Prostate gland (tissue), 2 donors: ENCODE measurements at places on chromosomes 7 and 10. TPM values are rescaled to one million over a fixed set of nuclear protein-coding genes. Genes with fewer than 3 reads are reported as not detected.

- DNase-seq, result no peak
Measured at GRCh38 chr10:31896968-31897384, 31.7 kb downstream of the ARHGAP12 start.

DNA sequence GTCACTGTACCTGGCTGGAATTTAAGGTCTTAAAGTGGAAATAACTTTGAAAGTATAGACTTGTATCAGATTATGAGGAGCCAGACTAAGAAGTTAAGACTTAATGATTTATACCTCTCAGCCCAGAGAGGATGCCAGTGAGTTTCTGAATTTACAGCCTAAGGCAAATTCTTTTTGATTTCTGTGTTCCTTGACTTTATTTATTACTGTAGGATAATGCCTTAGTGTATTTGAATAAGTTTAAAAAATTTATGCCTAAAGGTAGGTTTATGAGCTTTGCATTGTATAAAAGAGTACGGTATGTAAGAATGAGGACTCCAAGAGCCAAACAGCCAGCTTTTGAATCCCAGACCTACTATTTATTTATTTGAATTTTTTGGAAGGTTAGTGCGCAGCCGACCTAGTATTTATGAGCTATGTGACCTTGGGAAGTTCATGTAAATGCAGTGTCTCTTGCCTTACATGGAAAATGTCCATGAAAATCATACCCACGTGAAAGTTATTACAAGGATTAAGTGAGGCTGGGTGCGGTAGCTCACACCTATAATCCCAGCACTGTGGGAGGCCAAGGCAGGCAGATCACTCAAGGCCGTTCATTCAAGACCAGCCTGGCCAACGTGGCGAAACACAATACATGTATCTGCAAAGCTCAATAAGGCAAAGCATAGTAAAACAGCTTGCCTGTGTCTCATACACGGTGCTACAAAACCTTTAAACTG, 174.6 kb downstream of the AUTS2 start:
- peak; percentile 29 for DNase-seq

GRCh38 chr10:78248651-78249464, 215.2 kb downstream of the RPS24 start:
- no peak for DNase-seq

DNA sequence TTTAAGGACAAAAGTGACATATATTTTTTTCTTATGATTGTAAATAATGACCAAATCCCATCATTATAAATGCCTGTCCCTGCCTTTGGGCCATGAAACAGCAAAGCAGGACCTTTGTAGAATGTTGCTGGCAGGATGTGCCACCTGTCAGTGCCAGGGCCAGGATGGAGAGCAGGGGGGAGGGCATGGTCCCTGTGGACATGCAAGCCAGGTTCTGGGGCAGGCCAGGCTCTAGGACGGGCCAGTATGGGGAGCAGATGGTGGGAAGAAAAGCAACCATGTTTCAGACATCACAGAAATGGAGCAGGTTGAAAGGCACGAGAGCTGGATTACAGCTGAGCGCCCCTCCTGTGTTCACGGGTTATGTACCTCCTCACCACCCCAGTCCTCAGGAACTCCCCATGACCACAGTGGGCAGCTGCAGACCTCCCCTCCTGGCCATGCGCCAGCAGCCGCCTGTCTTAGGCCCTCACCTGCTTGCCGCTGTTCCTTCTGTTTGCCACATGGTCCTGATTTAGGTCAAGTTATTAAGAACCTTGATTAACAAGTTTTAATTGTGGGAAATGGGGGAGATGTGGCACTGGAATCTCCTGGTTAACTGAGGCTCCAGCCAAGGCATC, 210.4 kb downstream of the PAXIP1 start:
- no peak for DNase-seq

DNA sequence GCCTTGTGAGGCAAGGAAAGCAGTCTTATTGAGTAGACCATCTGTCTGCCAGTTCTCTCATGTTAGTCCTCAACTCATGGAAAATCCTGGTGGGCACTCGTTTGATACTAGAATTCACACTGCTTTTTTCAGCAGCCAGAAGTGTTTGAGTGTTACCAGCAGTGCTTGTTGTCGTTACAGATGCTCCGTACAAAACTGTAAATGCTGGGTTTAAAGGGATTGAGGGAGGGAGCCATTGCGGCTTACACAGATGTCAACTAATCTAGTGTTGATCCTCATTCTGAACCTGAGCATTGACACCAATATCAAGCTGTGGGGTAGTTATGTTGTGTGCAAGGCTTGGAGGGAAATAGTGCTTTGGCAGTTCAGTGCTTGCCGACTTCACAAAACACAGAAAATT, 348.6 kb downstream of the AUTS2 start:
- DNase-seq, result no peak

DNA sequence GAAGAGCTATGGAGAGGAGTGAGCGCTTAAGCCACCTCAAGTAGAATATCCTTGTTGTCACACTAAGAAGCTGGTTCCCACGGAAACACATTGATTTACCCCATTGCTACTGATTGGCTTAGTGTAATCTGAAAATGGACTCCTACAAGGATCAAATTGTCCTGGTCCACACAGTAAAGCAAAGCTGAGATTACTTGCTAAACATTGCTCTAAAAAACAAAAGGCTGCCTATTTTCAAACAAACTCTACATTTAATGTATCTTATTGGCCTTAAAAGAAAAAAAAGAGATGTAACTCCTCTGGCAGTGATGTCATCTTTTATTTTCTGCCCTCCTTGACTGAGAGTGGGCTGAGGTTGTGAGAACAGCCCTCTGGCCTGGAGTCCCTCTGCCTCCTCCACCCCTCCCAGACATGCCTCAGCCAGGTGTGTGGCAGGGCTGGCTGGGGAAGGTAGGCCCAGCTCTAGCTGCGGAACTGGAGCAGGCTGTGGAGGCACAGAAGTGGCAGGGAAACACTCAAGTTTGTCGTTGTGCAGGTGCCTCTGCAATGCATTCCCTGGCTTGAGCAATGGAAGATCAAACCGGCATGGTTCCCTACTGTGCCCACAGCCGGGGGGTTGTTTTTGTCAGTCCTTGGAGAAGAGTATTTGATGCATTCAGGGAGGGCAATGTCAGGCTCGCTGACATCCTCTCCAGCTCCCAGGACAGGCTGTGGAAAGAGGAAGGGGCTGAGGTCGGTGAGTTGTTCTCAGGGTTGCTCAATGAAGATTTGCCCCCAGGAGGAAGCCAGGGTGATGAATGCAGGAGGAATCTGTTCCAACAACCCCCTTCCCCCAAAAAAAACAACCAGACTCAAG, 9.1 kb downstream of the KLF6 start:
- no peak for DNase-seq

GRCh38 chr10:11525503-11525902, 85.9 kb downstream of the USP6NL start:
- no peak for DNase-seq

- DNase-seq, result no peak
Measured at GRCh38 chr10:6082496-6083395, 6.1 kb upstream of the RBM17 start.

GRCh38 chr10:100008708-100009282, 952 bp downstream of the DNMBP start:
- DNase-seq, result no peak

DNA sequence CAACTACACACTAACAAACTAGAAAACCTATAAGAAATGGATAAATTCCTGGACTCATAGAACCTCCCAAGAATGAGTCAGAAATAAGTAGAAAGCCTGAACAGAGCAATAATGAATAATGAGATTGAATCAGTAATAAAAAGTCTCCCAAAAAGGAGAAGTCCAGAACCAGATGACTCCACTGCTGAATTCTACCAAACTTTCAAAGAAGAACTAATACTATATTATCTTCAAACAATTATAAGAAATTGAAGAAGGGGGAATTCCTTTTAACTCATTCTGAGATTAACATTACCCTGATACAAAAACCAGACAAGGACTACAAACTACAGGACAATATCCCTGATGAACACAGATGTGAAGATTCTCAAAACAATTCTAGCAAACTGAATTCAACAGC, 47.8 kb upstream of the CDK6 start:
- no peak for DNase-seq

- no peak for DNase-seq
Measured at GRCh38 chr10:107451047-107451446, 286.5 kb upstream of the SORCS1 start.

DNA sequence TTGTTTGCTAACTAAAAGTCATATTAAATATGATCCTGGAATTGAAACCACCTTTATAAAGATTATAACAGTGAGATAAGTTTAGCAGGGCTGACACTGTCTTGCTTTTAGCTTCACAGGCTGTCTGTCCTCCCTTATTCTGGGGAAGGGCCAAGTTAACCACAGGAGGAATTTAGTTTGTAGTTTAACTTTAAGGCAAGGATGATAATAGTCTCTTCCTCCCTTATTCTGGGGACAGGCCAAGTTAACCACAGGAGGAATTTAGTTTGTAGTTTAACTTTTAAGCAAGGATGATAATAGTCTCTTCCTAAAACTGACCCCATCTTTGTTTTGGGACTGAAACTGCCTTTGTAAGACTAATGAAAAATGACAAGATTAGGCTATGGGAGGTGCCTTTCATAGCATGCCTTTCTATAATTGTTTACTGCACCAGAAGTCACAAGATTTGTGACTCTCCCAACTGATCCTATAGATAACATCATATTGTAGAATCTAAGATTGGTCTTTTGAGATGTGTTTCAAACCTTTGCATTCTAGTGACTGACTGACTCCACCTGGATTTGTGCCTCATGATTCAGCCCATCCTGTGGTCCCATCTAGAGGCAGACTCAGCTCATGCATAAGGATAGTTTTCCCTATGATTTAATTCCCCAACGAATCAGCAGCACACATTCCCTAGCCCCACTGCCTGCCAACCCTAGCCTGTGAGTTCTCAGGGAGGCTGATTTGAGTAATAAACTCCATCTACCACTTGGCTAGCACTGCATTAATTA, 212.0 kb downstream of the MAGI2 start:
- DNase-seq, result no peak

GRCh38 chr7:50640256-50640655, 75.1 kb upstream of the DDC start:
- DNase-seq, result no peak

- DNase-seq, result no peak
Measured at GRCh38 chr7:108048422-108048821, 45.5 kb upstream of the LAMB1 start.

- DNase-seq, result no peak
Measured at GRCh38 chr10:51926337-51926736, 226.9 kb upstream of the CSTF2T start.

The MINPP1 gene
- 26.6 TPM for total RNA-seq

The OR2A5 gene
- not detected for total RNA-seq

The RNF32 gene
- total RNA-seq, result 7.3 TPM

The CDHR3 gene
- total RNA-seq, result 2.2 TPM

The SSC4D gene
- total RNA-seq, result 1.0 TPM

The HABP2 gene
- total RNA-seq, result 0.17 TPM
